ENCODE measurements at places on chromosomes 5 and 9. TPM values are rescaled to one million over a fixed set of nuclear protein-coding genes. Genes with fewer than 3 reads are reported as not detected.

DNA sequence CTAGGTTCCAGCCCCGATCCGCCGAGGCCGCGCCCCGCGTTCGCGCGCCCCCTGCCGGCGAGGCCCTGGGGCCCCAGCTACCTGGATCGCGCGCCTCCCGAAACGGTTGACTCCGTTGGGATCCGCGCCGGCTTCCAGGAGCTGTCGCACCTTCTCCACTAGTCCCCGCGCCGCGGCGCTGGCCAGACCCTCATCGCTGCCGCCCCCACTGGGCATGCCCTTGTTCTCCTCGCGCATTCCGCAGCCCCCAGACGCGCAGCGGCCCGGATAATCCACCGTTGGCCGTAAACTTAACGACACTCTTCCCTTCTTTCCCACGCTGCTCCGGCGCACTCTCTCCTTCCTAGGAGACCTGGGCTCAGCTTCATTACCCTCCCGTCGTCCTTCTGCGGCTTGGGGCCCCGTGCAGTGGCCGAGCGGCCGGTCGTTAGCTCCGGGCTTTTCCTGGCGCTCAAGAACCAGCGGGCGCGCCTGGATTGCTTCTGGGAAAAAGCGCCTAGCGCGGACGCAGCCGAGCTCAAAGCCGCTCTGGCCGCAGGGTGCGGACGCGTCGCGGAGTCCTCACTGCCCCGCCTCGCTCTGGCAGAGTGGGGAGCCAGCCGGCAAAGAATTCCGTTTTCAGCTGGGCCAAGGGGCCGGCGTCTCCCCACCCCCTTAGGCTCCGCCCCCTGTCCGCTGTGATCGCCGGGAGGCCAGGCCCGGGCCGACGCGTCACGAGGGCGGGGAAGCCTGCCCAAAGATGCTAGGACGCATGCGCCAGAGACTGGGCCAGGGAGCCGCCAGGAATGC lies at the start of gene CDKN2B:
Gene CDKN2B (minus strand): TSS at position 589 of the 789 bp plus-strand sequence. CDS start 352 bp downstream, at position 237.
- peak; percentile 98 for DNase-seq

- DNase-seq, result no peak
Observed at GRCh38 chr5:111066261-111066938, 5.1 kb upstream of the TSLP start.

DNA sequence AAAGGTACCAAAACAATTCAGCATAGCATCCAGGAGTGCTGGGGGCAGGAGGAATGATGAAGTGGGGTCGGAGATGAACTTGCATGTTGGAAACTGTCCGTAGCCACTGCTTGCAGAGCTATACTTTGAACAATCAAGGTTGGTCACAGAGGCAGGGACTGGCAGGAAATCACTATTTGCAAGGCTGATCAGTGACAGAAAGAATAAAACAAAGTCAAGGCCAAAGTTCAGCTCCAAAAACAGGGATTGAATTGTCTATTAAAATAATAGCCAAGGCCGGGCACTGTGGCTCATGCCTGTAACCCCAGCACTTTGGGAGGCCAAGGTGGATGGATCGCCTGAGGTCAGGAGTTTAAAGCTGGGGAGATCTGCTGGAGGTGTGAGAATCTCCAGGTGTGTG lies 18.7 kb upstream of the SPRY4 start:
- no peak for DNase-seq

- no peak for DNase-seq
Observed at GRCh38 chr5:53418409-53418808, 62.0 kb upstream of the FST start.

GRCh38 chr5:155066886-155067595 lies 53.5 kb downstream of the KIF4B start:
- no peak for DNase-seq

GRCh38 chr5:34591723-34592122 lies 64.4 kb upstream of the RAI14 start:
- DNase-seq, result no peak

GRCh38 chr5:30390095-30390494 lies 803.4 kb upstream of the CDH6 start:
- DNase-seq, result no peak

DNA sequence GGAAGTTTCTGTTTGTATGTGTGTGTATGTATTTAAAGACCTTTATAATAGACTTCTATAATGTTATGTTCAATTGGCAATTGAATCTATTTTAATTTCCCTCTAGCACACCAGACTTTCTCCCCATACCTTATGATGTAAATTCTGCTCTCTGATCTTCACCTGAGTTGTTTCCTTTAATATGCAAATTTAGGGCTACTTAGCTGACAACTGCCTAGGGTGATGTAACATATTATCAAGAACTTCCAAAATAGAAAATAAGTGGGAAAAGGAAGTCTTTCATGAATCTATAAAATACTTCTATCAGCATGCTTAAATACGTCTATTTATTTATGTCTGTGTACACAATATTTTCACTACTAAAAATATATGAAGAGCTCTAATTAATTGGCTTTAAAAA lies 923.5 kb upstream of the CDH10 start:
- no peak for DNase-seq

DNA sequence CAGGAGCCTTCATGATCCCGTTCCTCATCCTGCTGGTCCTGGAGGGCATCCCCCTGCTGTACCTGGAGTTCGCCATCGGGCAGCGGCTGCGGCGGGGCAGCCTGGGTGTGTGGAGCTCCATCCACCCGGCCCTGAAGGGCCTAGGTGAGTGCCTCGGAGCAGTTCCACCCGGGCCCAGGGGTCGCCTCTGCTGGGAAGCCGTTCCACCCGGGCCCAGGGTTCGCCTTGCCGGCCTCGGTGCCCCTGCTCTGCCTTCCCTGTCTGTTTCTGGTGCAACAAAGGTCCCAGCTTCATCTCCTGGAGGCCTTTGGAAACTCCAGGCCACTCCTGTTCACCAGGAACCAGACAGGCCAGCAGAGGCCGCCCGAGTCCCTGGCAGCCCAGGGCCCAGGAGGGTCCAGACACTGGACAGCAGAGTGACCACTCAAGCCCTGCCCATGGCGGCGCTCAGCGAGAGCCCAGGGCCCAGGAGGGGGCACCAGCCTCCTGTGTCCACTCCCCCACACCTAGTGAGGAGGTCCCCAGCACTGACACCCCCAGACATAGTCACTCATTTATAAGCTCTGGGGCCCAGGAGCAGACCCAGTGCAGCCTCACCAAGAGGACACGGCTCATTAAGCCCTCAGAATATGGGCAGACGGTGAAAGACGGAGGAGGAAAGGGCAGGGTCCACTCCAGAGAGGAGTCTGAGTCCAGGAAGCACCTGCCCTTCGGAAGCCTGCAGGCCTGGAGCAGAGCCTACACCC lies 7.5 kb downstream of the SLC6A19 start:
- no peak for DNase-seq

DNA sequence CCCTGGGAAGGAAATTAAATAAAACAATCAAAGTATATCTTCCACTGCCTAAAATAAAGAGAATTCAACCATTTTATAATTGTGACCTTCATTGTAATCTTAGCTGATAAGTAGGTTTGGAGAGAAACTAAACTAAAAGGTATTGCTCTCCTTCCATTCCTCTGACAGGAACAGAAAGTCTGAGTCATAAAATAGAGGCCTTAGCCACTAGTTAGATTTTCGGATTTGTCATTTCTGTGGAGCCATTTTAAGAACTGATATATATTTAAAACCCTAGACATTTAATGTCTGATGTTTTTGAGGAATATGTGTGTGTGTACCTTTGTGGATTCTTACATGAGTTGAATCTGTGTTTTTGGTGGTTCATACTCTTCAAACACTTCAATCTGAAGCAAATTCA lies 11.8 kb upstream of the TMC1 start:
- no peak for DNase-seq

- no peak for DNase-seq
Observed at GRCh38 chr9:71506821-71507220, 261.5 kb downstream of the CEMIP2 start.

- DNase-seq, result no peak
Observed at GRCh38 chr5:153480401-153480800, 10.1 kb upstream of the GRIA1 start.

GRCh38 chr9:134521817-134522501 lies 119.6 kb upstream of the COL5A1 start:
- no peak for DNase-seq

DNA sequence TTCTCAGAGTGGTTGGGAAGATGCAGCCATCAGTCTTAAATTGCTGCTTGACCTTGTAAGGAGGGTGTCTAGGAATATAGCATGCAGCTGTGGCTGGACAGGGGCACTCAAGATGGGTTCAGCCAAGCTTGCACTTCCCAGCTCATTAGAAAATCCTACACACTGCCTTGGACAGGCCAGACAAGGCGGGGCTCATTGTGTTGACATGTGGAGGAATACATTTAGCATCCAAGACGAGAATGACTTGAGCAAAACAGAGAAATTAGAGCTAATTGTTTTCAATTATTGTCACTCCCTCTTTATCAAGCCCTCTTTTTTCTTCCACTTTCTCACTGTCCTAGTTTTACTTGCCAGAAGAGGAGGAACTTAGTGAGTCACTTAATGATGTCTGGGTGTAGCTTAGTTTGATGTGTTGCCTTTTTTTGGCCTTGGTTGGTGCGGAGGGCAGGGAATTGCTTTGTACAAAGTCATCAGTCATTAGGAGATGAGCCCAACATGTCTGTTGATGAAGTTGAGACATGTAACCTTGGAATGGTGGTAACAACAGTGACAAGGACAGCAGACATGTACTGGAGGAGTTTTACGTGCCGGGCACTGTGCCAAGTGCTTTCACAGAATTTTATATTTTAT lies 1219.3 kb upstream of the WWC1 start:
- no peak for DNase-seq

- no peak for DNase-seq
Observed at GRCh38 chr9:97504381-97505216, 3.1 kb downstream of the TMOD1 start.

GRCh38 chr9:21873540-21874221 lies 71.2 kb downstream of the MTAP start:
- no peak for DNase-seq

GRCh38 chr5:143456952-143457547 lies 53.6 kb upstream of the NR3C1 start:
- DNase-seq, result no peak

DNA sequence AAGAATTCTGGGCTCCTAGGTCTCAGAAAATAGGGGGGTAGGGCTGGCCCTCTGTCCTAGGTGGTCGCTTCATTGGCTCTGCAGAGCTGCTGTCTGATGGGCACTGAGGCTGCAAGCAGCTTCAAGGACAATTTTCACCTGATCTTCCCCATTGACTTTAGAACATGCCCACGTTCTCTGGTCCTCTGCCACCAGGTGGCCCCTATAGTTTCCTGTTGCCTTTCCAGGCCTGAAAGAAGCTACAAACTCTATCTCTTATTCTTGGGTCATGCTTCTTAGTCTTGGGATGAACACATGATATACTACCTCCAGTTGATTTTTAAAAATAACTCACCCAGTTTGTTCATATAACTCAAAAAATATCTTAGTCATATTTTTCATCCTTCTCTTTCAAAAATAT lies 26.3 kb downstream of the SPZ1 start:
- no peak for DNase-seq

GRCh38 chr5:123012321-123012720 lies 24.2 kb downstream of the PPIC start:
- no peak for DNase-seq

DNA sequence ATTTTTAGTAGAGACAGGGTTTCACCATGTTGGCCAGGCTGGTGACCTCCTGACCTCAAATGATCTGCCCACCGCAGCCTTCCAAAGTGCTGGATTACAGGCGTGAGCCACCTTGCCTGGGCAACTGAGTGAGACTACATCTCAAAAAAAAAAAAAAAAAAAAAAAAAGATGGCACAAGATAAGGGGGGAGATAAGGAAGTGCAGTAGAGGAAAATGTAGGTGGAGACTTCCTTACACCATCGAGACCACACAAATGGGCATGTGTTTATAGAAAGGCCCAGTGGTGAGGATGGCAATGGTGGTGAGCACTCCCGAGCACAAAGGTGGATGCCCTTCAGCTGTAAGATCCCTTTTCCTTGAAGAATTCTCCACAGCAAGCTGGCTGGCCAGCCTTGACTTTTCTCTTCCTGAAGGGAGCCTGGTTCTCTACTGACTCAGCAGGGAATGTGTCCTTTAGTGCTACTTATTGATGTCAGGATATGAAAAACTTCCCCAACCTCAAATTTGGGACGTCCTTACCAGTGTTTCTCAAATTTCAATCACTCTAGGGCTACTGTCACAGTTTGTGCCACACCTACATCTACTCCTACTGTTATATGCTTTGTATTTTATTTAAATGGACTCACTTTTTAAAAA lies 28.2 kb downstream of the ERGIC1 start:
- no peak for DNase-seq

- DNase-seq, result no peak
Observed at GRCh38 chr9:20476912-20477521, 145.3 kb downstream of the MLLT3 start.

DNA sequence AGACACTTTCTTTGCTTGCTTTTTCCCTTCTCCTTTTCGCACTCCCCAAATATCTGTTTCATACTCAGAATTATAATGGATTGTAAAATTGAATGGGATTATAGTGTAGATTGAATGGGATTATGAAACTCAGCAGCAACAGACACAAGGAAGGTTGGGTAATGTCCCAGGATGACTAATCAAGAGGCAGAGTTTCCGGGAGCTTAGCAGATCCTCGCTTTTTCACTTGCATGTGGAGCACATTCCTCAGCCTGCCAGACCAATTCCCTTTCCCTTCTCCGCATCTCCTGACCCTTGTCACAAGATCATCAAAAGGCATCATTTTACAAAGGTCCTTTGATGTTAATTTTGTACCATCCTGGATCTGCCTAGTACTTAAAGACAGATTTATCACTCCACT lies 55.1 kb upstream of the SLC1A1 start:
- DNase-seq, result no peak

DNA sequence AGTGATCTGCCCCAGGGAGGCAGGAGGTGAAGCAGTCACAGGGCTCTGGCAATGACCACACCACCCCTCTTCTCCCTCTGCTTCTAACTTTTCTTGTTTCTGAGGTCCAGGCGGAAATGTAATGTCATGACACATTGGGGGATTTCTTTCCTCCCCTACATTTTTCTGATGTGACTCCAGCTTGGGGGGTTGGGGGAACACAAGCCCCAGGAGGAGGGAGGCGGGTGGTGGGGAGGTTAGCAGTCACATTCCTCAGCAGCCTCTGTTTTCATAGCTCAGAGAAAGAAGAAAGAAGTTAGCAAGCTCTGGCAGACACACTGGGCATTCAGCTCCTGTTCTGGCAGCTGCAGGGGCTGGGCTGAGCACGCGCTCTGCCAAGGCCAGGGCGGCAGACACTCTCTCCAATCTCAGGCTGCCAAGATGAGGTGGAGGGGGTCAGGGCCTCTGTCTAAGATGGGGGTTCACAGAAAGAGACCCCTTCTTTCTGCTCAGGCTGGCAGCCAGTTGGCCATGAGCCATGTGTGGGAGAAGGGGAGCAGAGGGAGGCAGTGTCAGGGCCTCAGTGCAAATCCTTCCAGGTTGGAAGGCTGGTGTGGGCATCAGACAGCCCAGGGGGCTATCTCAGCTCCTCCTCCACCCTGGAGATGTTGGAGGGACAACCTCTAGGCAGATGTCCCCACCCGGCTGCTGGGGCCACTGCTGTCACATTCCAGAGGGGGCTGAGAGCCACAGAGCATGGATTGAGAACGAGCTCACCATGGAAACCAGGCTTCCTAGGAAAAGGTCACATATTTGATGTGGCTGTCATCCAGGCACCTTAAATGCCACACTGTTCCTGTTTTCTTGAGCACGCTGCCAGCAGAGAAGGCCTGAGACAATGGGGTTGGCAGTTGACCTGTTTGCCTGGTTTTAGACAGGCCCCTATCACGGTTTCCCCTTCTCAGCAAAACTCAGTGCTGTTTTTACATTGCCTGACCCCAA lies 20.1 kb upstream of the PFDN1 start:
- peak; percentile 63 for DNase-seq

- DNase-seq, result no peak
Observed at GRCh38 chr5:154197801-154198491, 7.4 kb downstream of the GALNT10 start.

- peak; percentile 69 for DNase-seq
Observed at GRCh38 chr9:14396171-14396570, 82.2 kb upstream of the NFIB start.

Gene ADAMTS2
- 4.3 TPM for total RNA-seq

Gene TMEM174
- total RNA-seq, result not detected

Gene FST
- 3.2 TPM for total RNA-seq

Gene SPATA6L
- 0.87 TPM for total RNA-seq

Measured in left ventricle myocardium superior (tissue), 1 donor.